Smooth muscle cell of trachea (primary cell): ENCODE measurements at places on chromosomes 4 and X. TPM values are rescaled to one million over a fixed set of nuclear protein-coding genes. Genes with fewer than 3 reads are reported as not detected.

The SLC34A2 gene
- not detected in 2 replicates for total RNA-seq

The HGFAC gene
- total RNA-seq = 0.66 TPM in 1 of 2 replicates, not detected in the other

The SMIM10 gene
- 5.3 and 6.4 TPM in 2 replicates for total RNA-seq

The USP26 gene
- not detected in 2 replicates for total RNA-seq

The CT83 gene
- not detected in 2 replicates for total RNA-seq

The ODAPH gene
- not detected in 2 replicates for total RNA-seq

The ARR3 gene
- not detected in 2 replicates for total RNA-seq

The CACNA1F gene
- under 0.01 TPM in 2 replicates for total RNA-seq

The CXCL11 gene
- total RNA-seq = 0.15 TPM in 1 of 2 replicates, not detected in the other

The LEF1 gene
- 0.33 TPM in 1 of 2 replicates, not detected in the other for total RNA-seq

The ADH1C gene
- 2.3 and 5.5 TPM in 2 replicates for total RNA-seq

The TLR2 gene
- total RNA-seq = 0.50 and 0.58 TPM in 2 replicates

The ADRA2C gene
- 0.29 and 0.50 TPM in 2 replicates for total RNA-seq

The CXXC4 gene
- total RNA-seq = not detected in 2 replicates

The GAR1 gene
- total RNA-seq = 1.3 and 3.5 TPM in 2 replicates

The LPAR4 gene
- total RNA-seq = 0.50 and 0.58 TPM in 2 replicates

The C4orf33 gene
- total RNA-seq = 8.3 and 17.9 TPM in 2 replicates

The SETD7 gene
- total RNA-seq = 60.5 and 74.6 TPM in 2 replicates

The ENPP6 gene
- 0.15 and 0.33 TPM in 2 replicates for total RNA-seq

The TMEM35A gene
- 22.3 and 37.9 TPM in 2 replicates for total RNA-seq

The TCEANC gene
- total RNA-seq = 2.6 and 3.3 TPM in 2 replicates

The ETDB gene
- total RNA-seq = not detected in 2 replicates
